ENCODE measurements at places on chromosomes 12 and 14.

DNA sequence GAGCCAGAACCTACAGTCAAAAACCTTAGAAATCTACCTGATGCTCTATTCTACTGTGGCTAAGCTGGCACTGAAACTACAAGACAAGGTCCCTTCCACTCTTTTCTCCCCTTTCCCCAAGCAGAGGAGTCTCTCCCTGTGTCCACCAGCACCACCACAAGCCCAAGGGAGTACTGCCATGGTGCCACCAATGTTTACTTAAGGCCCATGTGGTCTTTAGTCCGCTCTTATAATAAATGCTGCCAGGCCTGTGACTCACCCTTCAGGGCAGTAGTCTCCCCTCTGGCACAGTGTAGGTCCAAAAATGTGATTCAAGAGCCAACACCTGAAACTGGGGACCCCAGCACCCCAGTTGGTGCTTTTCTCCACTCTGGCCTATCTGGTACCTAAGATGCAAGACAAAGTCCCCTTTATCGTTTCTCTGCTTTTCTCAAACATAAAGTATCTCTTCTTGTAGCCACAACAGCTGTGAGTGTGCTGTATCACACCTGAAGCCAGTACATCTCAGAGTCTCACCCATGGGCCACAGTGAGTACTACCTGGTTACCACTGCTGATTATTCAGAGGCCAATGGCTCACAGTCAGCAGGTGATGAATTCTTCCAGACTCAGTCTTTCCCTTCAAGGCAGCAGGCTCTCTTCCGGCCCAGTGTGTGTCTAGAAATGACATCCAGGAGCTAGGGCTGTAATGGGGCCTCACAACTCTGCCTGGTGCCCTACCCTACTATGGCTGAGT, 29.3 kb downstream of the SLC38A2 start:
- DNase-seq = no peak

- DNase-seq = no peak
These were observed 32.9 kb downstream of the ARID2 start for GRCh38 chr12:45762185-45763110.

GRCh38 chr12:14138495-14138894, 157.1 kb upstream of the GRIN2B start:
- DNase-seq = no peak

- DNase-seq = no peak
These were observed 9.3 kb downstream of the DAAM1 start for GRCh38 chr14:59197695-59198262.

DNA sequence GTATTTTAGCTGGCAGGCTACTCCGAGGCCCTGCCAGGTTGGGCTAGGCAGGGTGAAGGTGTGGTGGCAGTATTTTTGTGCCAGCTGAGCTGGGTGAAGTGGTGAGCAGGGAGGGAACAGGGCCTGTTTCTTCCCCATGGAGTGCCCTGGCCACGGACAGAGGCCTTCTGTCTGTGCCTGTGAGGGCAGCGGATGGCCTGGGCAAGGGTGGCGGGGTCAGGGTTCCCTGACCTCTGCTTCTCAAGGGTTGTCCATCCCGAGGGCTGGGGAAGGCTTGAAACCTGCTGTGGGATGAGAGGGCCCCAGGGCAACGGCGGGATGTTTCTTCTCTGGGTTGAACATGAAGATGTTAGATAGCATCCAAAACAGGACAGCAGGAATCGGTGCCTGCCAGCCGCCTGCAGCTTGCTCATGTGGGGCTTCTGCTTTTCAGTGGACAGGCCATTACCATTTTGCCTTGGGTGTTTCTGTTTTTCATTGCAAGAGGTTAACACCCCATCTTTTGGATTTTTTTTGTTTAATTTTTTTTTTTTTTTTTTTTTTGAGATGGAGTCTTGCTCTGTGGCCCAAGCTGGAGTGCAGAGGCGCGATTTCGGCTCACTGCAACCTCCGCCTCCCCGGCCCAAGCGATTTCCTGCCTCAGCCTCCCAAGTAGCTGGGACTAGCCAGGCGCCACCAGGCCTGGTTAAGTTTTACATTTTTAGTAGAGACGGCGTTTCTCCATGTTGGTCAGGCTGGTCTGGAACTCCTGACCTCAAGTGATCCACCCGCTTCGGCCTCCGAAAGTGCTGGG, 3.3 kb downstream of the MTA1 start:
- DNase-seq = no peak

- no peak for DNase-seq
These were observed 14.3 kb downstream of the PGF start for GRCh38 chr14:74940956-74941565.

DNA sequence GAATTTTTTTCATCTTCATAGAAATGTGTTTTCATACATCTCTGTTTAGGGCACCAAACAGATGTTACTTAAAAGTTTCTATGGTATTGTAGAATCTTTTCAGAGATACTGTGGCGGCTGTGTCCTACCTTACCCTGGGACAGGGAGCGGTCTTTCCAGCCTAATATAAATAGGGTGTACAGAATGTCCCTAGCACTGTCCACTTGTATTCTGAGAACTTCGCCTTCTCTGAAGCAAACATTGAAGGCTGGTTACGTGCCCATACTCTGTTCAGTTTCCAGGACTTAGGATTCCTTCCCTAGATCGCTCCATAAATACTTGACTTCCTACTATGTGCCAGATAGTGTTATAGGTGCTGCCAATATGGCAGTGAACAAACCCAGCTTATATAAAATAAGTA, 24.3 kb upstream of the SLC38A2 start:
- no peak for DNase-seq

GRCh38 chr14:96205978-96206360, 1.3 kb downstream of the BDKRB2 start:
- DNase-seq = no peak
